Stomach (tissue), 19 donors: ENCODE measurements at places on chromosomes 3 and 15. TPM values are rescaled to one million over a fixed set of nuclear protein-coding genes. Genes with fewer than 3 reads are reported as not detected.

TAGLN3 gene
- total RNA-seq, result 5.3 TPM

GPR87 gene
- not detected for total RNA-seq

TMC3 gene
- total RNA-seq, result not detected

SERPINI2 gene
- total RNA-seq, result not detected

DNA sequence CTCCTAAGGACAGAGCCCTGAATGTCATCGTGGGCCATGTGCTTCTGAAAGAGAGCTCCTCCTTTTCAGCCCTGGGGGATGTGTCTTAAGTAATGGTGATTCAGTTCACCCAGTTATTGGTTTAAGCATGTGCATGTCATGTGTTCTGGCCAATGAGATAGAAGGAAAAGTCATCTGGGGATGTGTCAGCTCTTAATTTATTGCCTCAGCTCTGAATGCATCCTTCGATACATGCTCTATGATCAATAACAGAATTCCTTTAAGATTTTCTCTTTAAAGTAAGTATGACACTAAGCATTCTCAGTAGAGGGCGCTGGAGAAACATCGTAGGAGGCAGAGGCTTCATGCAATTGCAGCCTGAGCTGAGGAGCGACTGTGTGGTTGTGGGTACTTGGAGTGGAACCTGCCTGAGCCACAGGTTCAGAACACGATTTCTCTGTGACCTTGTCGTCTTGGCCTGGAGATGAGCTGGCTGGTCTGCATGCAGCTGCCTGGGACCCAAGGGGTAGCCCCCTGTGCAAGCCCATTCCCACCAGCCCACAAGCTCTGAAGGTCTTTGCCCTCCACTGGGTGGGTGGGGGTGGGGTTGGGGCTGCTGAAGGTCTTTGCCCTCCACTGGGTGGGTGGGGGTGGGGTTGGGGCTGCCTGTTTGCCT is 69.5 kb downstream of the C3orf38 start:
- DNase-seq, result peak; percentile 86
- H3K4me3 ChIP-seq, result no peak overlapping the region
- no peaks in the 10 kb centered on the region for H3K4me1 ChIP-seq
- no peak overlapping the region for H3K27ac ChIP-seq
- H3K36me3 ChIP-seq, result no peaks in the 10 kb centered on the region

GRCh38 chr15:52528564-52529340 is at the start of gene MYO5A:
MYO5A (minus strand) TSS chr15:52528880; CDS start chr15:52528806, 74 bp downstream.
- no peaks in the 10 kb centered on the region for H3K36me3 ChIP-seq
- H3K27ac ChIP-seq, result peak within 1 kb of the TSS; percentile 88
- peaks cover 10% of the 10 kb centered on the region for H3K4me1 ChIP-seq
- peaks cover 13% of the 10 kb centered on the region for H3K27me3 ChIP-seq
- DNase-seq, result peak; percentile 89

MYO5C gene
- 81.3 TPM for total RNA-seq

POLQ gene
- 0.58 TPM for total RNA-seq

ILDR1 gene
- not detected for total RNA-seq

DNA sequence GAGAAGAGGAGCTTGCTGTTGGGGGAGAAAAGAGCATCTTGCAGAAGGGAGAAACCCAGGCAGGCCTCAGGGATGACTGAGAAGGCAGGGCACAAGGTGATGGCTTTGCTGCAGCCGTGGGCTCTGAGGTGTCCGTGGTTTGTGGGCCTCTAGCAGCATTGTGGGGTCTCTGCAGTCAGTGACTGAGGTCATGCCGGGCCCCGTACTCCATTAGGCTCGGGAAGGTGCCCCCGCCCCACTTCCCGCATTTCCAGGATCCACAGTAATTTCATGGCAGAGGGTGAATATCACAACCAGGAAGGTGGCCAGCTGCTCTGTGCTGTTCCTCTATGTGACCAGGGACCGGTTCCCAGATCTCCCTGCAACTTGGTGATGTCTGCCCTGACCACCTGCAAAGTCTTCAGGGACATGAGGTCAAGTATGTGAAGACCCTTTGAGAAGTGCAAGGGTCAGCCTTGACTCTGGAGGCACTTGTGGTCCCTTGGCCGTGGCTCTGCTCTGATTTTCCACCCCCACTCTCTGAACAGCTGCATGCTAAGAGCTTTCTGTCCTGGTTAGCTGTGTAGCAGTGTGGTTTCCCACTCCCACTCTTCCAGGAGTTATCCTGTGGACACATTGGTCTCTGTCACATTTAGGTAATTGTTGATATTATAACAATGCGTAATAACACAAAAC is 3.6 kb downstream of the KLF13 start:
- peak overlapping the region; percentile 85 for H3K4me3 ChIP-seq
- peaks cover 65% of the 10 kb centered on the region for H3K4me1 ChIP-seq
- no peak for DNase-seq
- no peaks in the 10 kb centered on the region for H3K27me3 ChIP-seq
- no peaks in the 10 kb centered on the region for H3K36me3 ChIP-seq
